Stimulated activated CD4-positive, alpha-beta T cell treated with anti-CD3 and anti-CD28 coated beads, Interleukin-1b, Interleukin-23, amount 100 ng/mL, for 1 hour (primary cell): ENCODE measurements at places on chromosomes 2 and 18.

DNA sequence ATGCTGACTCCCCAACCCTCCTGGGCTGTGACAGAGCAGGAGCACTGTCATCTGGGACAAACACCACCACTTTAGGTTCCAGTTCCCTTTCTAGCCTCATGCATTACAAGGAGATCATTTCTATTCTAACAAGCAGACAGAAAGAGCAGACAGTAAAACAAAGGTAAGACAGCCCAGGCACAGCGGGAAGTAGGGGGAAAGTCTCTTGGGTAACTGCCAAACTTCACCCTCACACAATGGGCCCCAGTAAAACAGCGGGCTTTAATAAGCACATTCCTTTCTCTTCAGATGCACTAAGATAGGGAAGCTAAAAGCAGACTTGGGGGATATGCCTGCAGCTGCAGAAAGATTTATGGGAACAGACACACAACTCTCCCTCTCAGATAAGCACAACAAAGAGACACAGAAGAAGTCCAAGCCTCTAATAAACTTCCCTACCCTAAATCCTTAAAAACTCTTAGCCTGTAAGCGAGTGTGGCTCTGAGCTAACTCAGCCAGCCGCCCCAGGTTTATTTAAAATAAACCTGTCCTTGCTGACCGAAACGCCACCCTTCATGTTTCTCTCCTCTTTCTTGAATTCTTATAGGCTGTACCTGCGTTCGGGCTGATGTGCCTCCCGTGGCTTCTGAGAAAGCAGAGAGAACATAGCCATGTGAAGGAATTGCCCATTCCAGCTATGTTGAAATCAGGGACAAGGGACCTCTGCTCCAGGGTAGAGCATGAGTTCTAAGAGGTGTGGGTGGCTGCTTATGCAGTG lies 726.8 kb upstream of the DDX18 start:
- no peak for DNase-seq

GRCh38 chr2:43737855-43738254 lies 36.0 kb upstream of the DYNC2LI1 start:
- DNase-seq: no peak

GRCh38 chr2:112165296-112165695 lies 27.1 kb downstream of the FBLN7 start:
- DNase-seq: no peak

DNA sequence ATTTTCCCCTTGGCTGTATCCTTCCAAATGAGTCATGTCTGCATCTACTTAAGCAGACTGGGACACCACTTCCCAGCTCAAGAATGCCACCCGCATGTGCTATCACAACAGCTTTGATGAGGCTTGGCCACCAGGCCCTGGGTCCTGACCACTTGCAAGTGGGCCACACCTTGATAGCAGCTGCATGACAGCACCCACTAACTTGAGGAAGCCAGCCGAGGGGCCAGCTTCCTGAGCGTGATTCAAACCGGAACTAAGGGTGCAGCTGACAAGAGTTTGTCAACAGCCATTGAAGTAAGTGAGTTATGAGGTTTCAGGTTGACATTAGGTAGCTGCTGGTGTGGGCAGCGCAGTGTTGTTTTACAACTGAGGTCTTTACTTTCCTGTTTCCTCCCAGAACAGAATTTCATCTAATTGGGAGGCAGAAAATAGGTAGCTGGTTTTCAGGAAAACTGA lies 54.4 kb downstream of the EPHA4 start:
- DNase-seq: no peak

- no peak for DNase-seq
Measured at GRCh38 chr18:47280121-47280520, 28.7 kb upstream of the SKOR2 start.

DNA sequence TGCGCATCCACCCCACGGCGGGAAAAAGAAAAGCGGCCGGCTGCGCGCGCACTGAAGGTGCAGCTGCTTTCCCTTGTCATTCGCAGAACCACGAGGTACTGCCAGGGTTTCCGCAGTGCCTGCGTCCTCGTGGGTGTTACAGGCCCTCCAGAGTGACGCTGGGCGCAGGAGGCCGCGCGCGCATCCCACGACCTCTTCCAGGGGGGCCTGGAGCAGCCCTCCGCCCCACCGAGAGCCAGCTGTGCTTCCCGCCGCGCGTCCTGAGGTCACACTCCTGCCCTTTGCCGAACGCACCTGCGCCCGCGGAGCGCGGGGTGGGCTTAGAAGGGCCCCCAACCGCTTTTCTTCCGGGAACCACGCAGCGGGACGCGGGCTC lies 378 bp upstream of the IAH1 start:
- peak; percentile 31 for DNase-seq

- no peak for DNase-seq
Measured at GRCh38 chr2:68971591-68972231, 2.7 kb upstream of the GKN1 start.

- DNase-seq: no peak
Measured at GRCh38 chr2:127504552-127505430, 21.5 kb downstream of the IWS1 start.

DNA sequence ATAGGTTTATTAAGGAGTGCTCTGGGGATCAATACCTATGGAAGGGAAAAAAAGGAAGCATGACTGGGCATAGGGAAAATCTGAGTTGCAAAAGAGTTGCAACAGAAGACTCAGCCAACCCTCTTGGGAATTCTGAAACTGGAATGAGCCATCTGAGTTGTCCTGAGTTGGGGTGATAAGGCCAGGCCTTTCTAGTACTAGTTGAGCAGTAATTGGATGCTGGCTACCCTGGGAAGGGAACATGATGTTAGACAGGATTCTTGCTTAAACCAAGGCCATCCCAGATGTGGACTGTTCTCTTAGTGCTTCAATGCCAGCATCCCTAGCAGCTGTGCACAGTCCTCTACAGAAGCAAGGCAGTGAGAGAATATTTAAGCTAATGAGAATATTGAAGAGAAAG lies 348.8 kb upstream of the GULP1 start:
- no peak for DNase-seq

DNA sequence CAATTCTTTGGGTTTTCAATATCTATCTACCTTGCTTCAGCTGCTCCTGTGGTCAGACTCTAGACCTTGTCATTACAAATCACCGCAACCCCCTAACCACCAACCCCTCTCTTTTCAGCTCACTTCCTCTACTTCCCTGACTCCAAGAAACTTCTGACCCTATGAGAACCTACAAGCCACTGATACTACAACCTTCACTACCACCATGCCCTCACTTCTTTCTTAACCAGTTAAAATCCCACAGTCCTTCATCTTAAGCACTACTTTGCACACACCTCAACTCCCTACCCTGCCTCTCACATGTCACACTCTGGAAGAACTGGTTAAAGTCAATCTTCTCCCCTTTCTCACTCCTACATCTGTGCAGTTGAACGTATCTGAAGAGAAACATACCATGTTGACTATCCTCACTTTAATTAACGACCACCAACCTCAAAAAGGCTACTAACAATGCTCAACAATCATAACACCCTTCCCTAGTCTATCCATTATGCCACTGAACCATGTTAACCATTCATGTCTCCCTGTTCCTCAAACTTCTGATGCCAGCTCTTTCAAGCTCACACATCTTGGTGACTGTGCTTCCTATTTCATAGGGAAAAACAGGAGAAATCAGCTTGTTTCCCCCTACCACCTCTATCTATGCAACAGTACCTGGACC lies 12.6 kb downstream of the EIF2AK3 start:
- no peak for DNase-seq

GRCh38 chr2:139628931-139629330 lies 848.7 kb upstream of the NXPH2 start:
- DNase-seq: no peak

DNA sequence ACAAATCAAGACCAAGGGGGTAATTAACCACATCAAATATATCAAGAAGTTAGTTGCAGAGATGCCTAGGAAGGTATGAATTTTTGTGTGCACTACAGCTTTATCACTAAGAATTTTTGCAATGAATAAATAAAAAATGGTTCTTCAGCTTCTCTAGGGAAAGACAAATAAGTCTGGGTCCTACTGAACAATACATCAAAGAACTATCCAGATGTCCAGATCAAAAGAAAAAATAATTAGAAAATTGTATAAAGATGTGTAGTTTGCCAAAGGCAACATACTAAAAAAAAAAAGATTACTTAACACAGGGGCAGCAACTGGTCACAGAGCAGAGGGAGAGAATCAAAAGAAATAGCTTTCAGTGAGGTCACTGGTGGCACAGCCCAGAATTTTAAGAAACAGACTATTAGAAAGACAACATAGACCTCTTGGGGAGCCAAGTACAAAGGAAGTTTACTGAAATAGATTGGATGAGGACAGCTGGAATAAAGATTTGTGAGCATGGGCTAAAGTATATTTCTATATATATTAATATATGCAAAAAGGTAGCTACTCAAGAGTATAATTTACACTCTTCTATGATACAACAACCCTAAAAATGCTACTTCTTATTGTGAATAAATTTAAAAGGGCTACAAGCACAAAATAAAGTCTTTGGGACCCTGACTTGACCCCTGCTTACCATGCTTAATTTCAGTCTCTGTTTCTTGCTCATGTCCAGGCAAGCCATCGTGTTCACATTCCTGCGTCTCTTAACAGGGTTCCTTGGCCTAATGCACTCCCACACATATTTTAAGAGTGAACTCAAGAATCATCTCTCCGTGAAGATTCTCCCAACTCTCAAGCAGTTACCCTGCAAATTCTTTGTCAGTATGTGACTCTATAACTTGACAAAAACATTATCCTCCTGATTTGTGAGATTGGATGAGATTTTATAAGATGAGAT lies 99.0 kb upstream of the GRB14 start:
- no peak for DNase-seq

DNA sequence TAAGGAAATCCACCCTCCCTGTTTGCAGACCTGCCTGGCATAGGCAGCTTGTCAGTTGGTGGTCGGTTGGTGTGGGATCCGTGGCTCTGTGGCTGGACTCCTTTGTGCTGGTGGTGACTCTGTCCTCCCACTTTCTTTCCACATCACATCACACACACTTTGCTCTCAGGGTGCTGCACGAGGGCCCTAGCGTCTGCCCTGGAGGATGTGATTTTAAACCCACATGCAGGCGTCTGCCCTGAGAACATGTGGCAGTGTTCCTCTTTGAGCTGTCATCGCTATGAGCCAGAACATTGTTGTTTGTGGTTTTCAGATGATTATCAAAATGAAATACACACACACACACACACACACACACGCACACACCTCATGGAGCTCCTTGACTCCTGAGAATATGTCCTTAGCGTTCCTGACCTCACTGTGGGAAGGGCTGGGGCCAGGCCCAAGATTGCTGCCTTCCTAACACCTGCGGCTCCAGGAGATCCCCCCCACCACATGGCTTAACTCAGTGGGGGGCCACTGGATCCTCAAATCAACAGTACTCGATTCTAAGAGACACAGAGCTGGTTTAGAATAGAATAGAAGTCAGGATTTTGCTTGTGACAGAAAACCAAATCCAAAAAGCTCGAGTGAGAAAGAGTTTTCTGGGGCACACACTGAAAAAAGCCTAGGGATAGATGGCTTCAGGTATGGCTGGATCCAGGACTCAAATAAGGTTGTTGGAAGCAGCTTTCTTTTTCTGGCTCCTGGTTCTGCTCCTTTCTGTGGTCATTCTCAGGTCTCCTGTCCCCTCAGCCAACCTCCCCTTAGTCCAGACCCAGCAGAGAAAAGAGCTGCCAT lies 54.8 kb downstream of the RTP5 start:
- DNase-seq: no peak

DNA sequence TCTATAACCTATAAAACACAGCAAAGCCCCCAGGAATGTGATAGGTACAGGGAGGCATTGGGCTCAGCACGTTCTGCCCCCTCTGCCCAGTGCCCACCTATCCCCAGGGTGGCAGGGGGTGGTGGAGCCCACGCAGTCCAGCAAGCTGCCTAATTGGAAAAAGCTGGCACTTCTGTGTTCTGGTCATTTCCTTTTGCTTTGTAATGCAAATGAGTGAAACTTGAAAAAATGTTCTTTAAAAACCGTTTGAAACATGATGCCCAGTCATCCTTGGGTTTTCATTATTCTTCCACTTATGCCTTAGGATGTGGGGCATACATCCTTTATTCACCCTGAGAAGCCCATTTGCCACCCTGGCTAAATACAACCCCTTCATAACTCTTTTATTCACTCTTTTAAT lies 89.9 kb upstream of the LTBP1 start:
- DNase-seq: no peak

DNA sequence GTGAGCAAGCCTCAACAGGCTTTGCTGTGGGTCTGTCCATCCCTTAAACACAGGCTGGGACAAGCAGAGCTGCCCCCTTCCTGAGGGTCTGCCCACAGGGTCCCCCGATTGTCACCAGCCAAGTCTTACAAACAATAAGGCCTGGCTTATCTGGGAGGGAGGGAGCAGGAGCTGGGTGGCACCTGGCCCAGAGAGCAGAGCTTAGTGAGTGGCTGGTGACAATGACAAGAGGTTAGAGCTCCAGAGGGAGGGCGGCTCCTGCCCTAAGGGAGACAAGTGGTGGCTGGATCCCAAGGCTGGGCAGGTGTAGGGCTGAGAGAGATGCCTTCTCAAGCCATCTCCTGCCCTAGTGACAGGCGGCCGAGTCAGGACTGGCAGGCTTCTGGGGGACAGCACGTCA lies 125.5 kb downstream of the KLHL29 start:
- no peak for DNase-seq

DNA sequence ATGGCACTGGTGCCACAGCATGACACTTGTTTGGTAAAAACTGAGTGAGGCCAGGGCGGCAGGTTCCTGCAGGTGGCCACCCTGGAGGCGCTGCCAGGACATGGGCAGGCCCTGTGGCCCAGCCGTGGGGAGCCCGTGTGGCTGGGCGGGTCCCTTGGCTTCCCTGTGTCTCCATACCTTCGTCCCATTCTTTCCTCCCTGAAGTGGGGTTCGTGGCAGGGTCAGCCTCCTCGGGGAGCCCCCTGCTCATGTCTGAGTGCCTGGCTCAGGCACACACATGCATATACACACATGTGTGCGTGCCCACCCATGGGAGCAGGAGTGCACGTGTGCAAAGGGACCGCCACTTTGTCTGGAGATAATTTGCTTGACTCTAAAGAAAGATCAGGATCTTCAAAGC lies 86.5 kb upstream of the HDAC4 start:
- no peak for DNase-seq

DNA sequence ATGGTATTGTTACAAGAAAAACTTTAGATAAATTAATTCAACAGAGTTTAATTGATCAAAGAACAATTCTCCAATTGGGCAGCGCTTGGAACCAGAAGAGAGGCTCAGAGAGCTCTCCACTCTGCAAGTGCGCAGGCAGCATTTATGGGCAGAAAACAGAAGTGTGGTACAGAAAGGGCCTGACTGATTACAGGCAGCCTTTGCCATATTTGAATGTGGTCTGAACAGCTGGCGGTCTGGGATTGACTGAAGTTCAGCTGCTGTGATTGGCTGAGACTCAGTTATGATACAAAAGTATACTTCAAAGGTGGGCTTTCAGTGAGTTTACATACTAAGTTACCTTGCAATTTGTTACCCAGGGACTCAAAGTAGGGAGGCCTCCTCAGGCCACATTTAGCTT lies 301.3 kb upstream of the ID2 start:
- DNase-seq: no peak

GRCh38 chr18:36484591-36484990 lies 187.1 kb downstream of the FHOD3 start:
- DNase-seq: no peak

GRCh38 chr2:131201098-131201497 lies 8.2 kb upstream of the POTEE start:
- no peak for DNase-seq
